ENCODE measurements at places on chromosomes 7 and 10.

GRCh38 chr10:124008681-124009080 is 84.7 kb downstream of the CHST15 start:
- DNase-seq: no peak

DNA sequence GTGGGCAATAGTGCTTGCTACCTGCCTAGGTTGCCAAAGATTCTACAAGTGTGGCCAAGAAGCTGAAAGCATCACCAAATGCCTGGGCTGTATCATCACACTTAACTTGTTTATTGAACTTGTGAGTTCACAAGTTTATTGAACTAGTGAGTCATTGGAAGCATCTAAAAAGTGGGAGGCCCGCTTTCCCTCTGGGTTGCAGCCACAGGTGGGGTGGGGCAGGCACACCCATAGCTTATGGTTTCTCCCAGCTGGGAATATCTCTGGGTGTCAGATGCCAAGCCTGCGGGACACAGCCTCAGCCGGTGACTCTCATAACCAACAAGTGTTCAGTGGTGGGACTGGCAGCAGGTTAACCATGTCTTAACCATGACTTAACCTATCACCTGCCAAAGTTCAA is 145.9 kb upstream of the FAM13C start:
- no peak for DNase-seq

DNA sequence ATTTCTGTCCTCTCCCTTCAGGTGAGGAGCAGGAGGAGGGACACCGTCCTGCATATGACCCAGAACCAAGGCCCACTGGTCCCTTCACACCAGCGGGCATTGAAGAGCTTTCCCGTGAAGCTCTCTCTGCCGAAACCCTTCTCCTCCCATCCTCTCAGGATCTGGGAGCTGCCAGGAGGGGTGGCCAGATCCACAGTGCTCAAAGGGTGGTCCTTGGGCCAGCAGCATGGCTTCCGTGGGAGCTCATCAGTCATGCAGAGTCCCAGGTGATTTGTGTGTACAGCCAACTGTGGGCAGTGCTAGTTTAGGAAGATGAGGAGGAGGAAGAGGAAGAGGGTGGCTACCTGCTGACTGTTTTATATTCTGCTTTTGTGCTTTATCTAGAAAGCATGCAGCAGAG is 28.4 kb downstream of the CNPY1 start:
- DNase-seq: no peak

GRCh38 chr10:60817398-60817805 is 39.1 kb downstream of the CDK1 start:
- no peak for DNase-seq

DNA sequence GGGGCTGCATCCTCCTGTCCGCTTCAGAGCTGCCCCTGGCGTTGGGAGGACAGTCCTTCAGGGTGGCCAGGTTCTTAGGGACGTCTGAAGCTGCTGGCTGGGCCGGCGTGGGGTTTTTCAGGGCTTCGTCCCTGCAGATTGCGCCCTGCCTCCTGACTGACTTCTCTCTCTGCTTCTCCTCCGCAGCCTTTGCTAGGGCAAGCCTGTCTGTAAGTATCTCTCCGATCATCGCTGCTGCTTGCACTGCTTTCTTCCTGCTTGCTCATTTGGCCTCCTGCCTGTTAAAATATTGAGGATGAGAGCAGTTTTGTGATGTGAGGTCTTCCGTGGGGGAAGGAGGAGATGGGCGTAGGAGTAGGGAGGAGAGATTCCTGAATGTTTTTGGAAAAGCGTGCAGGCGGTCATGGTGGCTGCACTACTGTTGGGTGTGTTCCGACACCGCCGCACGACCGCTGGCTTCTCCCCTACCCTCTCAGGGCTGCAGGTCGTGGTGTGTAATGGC is 25.3 kb downstream of the PFKFB3 start:
- no peak for DNase-seq

GRCh38 chr10:86260564-86260963 is 106.0 kb downstream of the GRID1 start:
- no peak for DNase-seq

DNA sequence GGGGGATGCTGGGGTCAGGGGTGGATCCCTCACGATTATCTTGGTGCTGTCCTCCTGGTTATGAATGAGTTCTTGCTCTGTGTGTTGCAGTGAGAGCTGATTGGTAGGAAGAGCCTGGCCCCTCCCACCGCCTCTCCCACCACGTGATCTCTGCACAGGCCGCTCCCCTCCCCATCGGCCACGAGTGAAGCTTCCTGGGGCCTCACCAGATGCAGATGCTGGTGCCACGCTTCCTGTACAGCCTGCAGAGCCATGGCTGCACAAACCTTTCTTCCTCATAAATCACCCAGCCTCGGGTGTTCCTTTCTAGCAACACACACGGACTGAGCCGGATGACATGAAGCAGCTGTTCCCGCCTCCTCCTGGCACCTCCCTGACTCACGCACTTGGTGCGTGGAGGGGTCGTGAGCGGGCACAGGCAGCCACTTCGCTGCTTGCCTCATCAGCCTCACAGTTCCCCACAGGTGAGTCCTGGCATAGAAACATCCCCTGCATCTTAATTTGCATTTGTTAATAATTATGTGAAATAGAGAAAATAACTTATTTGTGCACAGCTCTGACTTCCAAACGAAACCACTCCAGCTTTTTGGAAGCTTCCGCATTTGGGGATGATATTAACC is 210.8 kb downstream of the ADARB2 start:
- no peak for DNase-seq

GRCh38 chr10:61944410-61945147 is 43.1 kb downstream of the ARID5B start:
- DNase-seq: no peak

DNA sequence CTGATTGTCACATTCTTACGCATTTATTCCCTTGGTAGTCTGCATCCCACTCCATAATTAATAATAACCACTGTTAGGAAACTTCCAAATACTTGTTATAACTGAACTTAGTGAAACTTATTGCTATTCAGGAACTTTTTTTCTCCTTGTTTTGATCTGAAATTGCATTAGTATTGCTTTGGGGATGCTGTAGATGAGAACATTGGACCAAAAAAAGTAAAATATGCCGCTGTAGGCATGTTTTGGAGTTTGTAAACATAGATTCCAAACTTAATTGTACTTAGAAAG is 1.7 kb downstream of the PPP1R9A start:
- no peak for DNase-seq

GRCh38 chr7:158957510-158957906 is 101.2 kb downstream of the DYNC2I1 start:
- peak; percentile 72 for DNase-seq

- DNase-seq: no peak
Measured at GRCh38 chr7:33179519-33179918, 50.2 kb downstream of the BBS9 start.

DNA sequence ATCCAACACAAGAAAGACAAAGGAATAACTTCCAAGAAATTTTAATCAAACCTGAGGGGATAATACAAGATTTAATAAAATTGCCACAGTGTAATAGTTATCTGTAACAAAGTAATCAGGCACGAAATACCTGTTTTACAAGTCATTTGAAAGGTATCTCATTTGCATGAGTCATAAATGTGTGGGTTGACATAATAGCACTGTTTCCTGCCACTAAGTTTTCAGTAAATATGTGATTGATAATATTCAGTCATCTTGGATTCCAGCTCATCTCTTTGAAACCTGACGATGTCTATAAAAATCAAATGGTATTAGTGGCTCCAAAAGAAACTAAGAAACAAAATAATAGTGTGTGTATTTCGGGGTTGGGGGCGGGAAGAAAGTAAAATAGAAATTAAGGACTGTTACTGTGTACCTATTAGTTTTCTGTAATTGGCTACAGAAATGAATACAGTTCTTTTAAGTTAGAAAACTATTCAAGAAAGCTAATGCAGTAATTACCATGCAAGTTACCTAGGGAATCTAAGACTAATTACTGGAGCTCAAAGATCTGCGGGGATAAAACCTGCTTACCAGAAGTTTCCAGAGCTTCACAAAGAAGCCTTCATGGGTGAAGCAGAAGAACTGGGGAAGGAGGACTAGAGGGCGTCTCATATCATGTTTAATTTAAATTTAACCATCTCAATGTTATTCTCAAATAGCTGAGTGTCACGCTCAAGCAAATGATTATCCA is 100.7 kb downstream of the ST8SIA6 start:
- no peak for DNase-seq

DNA sequence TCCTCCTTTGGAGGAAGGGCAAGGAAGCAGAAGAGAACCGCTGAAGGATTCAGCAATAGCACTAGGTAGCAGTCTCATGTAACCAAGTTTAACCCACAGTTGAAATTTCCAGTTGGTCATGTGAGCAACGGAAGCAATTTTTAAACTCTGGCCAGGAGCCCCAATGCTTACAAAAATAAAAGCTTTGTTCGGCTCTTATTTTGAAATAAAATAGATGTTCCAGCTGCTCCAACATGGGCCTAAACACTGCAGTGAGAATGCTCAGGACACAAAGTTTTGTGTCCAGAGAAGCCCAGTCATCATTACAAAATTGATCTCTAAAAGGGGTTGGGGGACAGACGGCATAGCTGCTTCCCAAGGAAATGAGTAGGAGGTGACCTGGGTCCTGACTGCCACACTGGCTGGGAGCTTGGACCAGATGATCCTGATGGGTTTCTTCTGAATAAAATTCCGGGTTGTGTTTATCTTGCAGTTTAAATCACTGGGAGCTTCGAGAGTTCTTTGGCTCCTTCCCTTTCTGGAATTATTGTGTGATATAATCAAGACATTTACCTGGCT is 452 bp upstream of the TMEM140 start:
- DNase-seq: no peak

- peak; percentile 93 for DNase-seq
Measured at GRCh38 chr7:96548664-96549063, 161.0 kb downstream of the SEM1 start.

GRCh38 chr7:46900312-46901263 is 681.3 kb downstream of the TNS3 start:
- no peak for DNase-seq

DNA sequence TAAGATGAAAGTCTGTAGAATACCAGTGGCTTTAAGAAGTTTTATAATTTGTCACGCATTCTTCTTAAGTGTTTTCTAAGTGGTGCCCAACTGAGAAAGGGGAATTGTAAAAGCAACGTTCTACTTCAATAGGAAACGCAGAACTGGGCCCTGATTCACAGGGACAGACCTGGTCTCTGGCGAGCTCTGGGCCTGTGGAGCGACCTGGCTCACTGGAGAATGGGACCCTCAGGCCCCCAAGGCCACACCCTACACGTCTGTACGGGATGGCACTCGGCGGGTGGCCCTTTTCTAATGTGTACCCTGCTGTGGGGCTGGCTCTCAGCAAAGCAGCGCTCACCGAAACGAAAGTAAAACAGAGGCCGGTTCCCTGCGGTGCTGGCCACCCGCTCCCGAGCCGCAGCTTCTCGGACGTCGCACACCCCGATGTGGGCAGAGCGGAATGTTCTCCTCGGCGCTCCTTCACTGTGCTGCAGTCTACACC is 205.0 kb downstream of the DIP2C start:
- peak; percentile 55 for DNase-seq

DNA sequence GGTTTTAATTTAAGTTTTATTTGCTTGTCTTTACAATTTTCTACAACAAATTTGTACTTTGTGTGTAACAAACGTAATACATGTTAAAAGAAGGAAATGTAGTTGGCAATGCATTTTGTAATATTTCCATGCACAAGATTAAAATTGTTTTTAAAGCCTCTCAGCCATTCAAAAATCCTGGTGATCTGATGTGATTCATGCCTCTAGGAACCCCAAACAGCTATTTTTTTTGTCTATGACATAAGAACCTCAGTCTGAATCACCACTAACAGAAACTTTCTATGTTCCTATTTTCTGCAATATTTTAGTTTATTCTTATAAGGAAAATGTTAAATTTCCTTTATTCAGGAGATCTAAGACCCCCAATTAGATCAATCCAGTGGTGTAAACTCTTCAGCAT is 183.1 kb upstream of the YAE1 start:
- DNase-seq: no peak

DNA sequence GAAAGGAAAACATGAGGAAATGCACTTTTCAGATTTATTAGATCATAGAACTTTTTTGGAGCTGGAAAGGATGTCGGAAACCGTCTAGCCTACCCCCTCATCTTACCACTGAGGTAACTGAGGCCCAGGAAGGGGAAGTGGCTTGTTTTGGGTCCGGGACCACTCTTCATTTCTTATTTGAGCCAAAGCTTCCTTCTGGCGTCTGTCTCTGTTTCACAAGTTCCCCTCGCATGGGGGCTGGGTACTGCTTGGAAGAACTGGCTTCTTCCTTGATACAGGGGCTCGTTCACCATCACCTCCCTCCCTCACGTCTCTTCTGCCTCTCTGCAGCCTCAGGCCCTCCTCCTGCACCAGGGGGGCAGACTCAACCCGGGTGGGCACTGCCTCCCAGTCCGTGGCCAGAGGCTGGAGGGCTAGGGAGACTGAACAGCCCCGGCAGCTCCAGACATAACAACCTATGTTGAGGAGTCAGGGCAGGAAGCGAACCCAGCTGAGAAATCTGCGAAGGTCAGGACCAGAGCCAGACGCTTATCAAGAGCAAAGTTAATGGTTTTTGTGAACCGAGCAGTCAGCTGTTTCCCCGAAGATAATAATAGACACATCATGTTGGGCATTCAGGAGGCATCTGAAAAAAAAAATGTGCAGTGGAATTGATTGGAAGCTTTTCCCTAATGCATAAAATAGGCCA is 12.9 kb downstream of the HTRA1 start:
- no peak for DNase-seq

Data from NCI-H2081 (cell line).